ENCODE measurements at places on chromosomes 3 and 15.

DNA sequence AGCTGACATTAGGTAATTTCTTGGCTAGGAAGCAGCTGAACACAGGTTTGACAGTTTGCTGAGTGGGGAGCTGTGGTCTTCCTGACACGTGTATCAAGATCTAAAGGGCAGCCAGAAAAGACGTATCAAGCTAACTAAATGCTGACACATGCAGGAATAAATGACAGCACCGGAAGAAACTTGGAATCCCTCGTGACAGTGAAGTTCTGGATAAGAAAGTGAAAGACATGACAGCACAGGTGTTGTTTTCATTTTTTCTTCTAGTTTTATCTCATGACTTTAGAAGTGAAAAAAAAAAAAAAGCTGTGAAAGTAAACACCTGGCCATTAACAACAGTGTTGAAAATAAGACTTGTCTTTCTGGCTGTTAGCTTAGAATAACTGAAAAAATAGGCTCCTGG, 48.7 kb downstream of the FGF7 start:
- DNase-seq: no peak

GRCh38 chr3:112456147-112456546, 43.1 kb downstream of the BTLA start:
- no peak for DNase-seq

DNA sequence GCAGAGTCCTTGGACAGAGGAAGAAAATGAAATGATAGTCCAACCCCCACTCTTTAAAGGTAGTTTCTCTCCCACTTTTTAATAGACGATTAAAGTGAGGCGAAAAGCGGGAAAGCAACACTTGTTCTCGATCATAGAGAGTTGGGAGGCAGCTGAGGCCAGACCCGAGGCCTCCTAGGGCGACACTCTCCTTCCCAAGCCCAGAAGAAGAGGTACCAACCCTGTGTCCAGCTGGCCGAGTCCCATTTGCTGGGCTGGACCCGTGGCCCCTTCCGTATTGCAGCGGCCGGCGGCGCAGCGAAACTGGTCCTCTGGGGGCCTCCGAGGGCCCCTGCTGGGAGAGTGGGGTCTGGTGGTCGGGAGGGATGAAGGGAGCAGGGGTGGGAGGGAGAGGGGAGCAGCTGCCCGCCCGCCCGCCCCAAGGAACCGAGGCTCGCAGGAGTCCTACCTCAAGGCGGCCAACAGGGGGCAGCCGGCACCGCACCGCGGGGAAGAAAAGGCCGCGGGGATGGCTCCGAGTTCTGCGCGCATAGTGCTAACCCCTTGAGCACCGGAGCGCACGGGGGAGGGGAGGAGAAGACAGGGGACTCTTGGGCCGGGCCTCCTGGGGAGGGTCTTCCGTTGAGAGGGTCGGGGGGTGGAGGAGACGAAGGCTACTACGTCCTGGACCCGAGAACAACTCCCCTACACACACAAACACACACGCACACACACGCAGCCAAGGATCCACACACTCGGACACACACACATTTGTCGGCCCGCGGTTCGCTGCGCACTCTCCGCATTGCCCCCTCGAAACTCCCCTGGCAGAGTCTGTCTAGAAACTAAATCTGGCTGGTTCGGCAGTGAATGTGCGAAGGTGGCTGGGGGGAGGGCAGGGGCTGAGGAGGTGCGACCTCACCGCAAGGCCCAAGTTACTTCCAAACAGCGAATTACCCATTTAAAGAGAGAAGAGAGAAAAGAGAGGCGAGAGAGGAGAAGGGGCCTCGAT, 2.0 kb downstream of the WNT5A start:
- no peak for DNase-seq

GRCh38 chr3:193894121-193894863, 241.7 kb upstream of the HES1 start:
- no peak for DNase-seq

DNA sequence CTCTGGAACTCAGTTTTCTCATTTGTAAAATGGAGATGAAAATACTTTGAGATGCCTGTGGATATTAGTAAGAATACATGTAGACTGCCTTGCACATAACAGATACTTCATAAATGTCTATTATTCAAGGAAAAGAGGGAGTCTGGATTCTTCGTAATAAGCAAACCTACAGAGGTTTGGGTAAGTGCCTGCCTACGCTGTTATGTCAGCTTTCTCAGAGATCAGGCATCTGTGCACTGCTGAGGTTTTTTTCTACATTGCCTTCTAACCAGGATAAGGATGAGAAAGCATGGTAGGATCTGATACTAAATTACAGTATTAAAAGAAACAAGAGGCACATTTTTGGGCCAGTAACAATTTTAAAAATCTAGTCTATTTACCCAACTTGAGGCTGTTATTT, 10.9 kb downstream of the MCTP2 start:
- no peak for DNase-seq

DNA sequence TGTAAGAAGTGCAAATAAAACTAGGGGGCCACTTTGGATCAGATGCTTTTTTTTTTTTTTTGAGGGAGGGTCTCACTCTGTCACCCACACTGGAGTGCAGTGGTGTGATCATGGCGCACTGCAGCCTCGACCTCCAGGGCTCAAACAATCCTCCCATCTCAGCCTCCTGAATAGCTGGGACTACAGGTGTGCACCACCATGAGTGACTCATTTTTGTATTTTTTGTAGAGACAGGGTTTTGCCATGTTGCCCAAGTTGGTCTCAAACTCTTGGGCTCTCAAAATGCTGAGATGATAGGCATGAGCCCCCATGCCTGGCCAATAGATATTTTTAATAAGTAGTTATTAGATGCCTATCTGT, 20.8 kb downstream of the CCR1 start:
- no peak for DNase-seq

DNA sequence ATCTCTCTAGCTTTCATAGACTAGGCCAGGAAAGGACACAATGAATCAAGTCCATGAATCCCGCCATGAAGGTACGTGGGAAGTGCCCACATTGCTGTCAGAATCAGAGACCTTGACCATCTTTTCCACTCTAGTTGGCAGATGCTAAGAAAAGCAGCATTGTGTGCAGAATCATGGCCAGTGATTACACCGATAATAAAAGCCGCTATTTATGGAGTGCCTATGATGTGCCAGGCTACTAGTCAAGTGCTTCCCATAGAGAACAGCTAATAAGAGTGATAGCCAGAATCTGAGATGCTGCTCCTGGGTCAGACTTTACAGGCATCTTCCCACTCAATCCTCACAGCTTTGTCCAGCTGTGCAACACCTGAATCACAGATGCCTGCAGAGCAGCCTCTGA, 13.2 kb upstream of the RPL32 start:
- no peak for DNase-seq

GRCh38 chr3:160069986-160070385, 81.4 kb downstream of the IL12A start:
- DNase-seq: no peak

- DNase-seq: no peak
Observed at GRCh38 chr3:140530603-140531002, 147.3 kb upstream of the TRIM42 start.

DNA sequence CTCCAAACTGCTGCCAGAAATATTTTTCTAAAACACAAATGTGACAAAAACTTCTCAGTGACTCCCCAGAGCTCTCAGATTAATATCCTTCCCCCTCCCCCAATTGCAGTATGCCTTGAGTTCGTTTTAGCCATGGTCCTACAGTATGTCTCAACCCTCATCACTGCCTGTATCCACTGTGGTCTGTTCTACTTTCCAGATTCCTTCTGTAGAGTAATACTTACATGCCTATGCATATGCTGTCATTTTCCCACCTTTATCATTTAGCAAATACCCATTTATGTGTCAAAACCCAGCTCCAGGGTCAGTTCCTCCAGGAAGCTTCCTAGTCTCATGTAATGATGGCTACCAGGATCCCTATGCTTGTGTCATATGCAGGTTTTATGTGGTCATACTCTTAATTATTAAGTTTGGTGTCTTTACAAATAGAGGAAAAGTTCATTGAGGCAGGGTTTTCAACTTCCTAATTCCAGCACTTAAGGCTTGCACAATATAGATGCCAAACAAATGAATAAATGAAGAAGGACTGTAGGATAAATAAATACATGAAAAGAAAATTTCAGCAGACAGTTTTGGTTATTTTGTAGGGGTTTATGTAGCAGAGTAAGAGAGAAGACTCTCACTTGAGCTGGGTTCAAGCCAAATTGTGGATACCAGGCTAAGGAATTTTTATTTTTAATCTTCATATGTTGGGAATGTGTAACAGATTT, 170.8 kb downstream of the ALCAM start:
- DNase-seq: no peak

GRCh38 chr3:32410367-32411246, 19.0 kb downstream of the CMTM7 start:
- no peak for DNase-seq

- DNase-seq: no peak
Observed at GRCh38 chr3:60746043-60746638, 505.1 kb downstream of the FHIT start.

DNA sequence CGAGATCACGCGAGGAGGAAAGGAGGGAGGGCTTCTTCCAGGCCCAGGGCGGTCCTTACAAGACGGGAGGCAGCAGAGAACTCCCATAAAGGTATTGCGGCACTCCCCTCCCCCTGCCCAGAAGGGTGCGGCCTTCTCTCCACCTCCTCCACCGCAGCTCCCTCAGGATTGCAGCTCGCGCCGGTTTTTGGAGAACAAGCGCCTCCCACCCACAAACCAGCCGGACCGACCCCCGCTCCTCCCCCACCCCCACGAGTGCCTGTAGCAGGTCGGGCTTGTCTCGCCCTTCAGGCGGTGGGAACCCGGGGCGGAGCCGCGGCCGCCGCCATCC, 1.1 kb upstream of the SETD5 start:
- DNase-seq: peak; percentile 58

- no peak for DNase-seq
Observed at GRCh38 chr15:78075490-78076230, 1.9 kb downstream of the TBC1D2B start.

DNA sequence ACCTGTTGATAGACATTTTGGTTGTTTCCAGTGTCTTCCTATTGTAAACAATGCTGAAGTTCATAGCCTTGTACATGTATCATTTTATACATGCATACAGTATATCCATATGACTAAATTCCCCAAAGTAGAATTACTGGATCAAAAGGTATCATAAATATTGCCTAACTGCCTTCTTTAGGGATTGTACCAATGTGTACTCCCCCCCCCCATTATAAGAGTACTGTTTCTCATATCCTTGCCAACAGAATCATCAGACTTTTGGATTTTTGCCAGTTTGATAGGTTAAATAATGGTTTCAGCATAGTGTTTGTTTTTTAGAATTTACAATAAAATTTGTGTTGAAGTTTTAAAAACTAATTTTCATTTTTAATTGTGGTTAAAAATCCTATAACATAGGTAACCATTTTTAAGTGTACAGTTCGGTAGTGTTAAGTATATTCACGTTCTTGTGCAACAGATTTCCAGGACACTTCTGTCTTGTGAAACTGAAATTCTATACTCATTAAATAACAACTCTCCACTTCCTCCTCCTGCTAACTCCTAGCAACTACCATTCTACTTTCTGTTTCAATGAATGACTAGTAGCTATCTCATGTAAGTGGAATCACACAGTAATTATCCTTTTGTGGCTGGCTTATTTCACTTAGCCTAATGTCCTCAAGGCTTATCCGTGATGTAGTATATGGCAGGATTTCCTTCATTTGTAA, 30.8 kb upstream of the MAP3K13 start:
- no peak for DNase-seq
